Frontal cortex (tissue), 4 donors: ENCODE measurements at places on chromosomes 7 and 10. TPM values are rescaled to one million over a fixed set of nuclear protein-coding genes. Genes with fewer than 3 reads are reported as not detected.

The AMPH gene
- 31.0 TPM for total RNA-seq

The GAD2 gene
- total RNA-seq = 14.3 TPM

The PTN gene
- 154 TPM for total RNA-seq

The PON1 gene
- total RNA-seq = not detected

The SMO gene
- 8.6 TPM for total RNA-seq

The PDK4 gene
- 2.9 TPM for total RNA-seq

The PHKG1 gene
- 3.7 TPM for total RNA-seq

The GSDME gene
- total RNA-seq = 39.5 TPM

The TMEM140 gene
- total RNA-seq = 0.41 TPM

DNA sequence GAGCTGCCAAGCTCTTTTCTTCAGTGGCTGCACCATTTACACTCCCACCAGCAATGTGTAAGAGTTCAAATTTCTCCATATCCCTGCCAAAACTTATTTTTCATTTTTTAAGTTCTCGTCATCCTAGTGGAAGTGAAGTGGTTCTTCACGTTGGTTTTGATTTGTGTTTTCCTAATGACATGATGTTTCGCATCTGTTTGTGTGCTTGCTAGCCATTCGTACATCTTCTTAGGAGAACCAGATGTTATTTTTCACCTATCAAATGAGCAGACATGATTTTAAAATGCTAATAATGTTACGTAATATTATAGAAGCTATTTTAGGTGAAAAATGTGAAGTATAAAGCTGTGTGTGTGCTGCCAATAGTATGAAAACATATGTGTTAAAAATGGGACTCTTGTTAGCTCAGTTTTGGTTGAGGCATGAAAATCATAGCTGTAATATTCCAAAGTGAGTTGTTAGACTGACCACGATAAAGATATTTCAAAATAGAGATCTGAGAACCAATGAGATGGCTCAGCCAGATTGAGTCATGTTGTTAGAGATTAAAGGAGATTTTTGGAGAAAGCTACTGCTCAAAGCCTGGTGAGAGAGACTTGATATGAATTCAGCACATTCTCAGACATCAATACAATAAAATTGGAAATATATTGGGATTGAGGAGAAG, 25.9 kb upstream of the GALNT11 start:
- DNase-seq = no peak

DNA sequence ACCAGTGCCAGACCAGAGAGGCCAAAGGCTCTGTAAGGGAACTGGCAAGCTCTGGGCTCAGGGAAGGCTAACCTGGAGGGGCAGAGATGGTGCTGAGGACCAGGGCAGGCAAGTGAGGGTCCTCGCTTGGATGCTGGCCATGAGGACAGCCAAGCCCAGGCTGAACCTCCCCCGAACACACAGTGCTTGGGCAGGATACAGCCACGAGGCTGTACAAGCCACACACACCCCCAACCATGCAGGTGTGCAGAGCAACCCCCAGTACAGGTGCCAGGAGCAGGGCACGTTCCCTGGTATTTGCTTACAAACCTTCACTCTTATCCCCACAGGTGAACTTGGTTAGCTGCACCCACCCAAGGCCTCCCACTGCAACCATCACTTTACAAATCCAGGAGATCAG, 185.7 kb downstream of the GRID1 start:
- DNase-seq = no peak

DNA sequence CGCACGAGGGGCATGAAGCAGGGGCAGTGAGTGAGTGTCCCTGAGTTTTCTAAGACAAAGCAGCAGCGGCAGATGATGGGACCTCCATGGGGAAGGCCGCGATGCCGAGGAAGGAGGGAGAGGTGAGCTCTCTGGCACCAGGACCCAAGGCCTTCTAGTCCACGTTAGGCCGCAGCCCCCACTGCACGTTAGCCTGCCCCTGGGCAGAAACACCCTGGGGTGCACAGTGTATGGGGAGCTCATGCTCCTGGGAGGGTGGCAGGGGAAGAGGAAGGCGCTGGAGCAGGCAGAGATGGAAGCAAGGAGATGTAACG, 97.3 kb upstream of the IKZF1 start:
- no peak for DNase-seq

DNA sequence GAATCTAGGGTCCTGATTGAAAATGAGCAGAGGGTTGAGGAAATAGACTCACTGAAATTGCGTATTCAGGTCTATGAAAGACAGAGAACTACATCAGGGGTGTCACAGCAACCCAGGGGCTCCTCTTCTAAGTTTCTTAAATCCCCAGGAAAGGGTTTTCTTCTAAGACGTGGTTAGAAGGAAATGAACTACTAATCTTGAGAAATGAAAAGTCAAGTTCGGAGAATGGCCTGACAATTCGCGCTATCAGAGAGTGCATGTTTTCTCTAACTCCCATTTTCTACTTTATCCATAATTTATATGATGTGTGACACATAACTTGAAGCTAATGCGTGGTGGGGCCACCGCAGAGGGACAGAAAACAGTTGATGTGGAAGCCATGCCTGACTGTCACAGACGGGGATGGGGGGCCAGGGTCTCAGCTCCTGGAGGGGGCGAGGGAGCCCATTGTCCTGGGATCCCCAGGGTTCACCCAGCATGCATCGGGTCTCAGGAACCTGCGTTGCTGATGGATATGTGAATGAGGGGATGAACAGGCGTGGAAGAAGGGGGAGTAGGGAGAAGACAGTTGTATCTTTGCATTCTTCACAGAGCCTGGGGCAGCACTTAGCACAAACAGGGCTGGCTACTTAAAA, 86.3 kb downstream of the PTPRE start:
- no peak for DNase-seq

GRCh38 chr7:114083166-114084001, 164.6 kb upstream of the PPP1R3A start:
- DNase-seq = no peak

- peak; percentile 9 for DNase-seq
These were observed 145.1 kb downstream of the SEMA3D start for GRCh38 chr7:85041605-85042216.

GRCh38 chr7:42440951-42441350, 203.9 kb upstream of the GLI3 start:
- no peak for DNase-seq

GRCh38 chr7:116572036-116572435, 47.2 kb downstream of the CAV1 start:
- no peak for DNase-seq
